ENCODE measurements at places on chromosomes 7 and 10.

DNA sequence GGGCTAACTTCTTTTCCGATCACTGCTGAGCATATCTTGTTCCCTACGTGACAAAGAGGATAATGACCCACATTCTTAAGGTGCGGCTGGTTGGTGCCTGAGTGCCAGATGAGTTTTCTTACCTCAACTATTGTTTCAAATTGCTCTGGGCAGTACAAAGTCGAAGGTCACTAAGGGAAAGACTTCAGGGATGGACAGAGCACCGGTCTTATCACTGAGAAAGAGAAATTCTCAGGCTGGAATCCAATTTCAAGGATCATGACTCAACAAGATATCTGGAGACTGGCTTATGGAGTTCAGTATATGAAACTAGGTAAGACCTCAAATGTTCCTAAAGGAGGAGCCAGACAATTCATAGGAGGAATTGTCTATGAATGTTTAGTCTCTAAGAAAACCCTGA lies 780.3 kb downstream of the SUGCT start:
- peak; percentile 65 for DNase-seq

GRCh38 chr7:91288208-91288824 lies 24.1 kb downstream of the FZD1 start:
- no peak for DNase-seq

GRCh38 chr7:114502454-114503254 lies 88.0 kb downstream of the FOXP2 start:
- DNase-seq, result peak; percentile 16

- DNase-seq, result no peak
Measured at GRCh38 chr10:45058992-45059561, 58.4 kb downstream of the ZNF22 start.

DNA sequence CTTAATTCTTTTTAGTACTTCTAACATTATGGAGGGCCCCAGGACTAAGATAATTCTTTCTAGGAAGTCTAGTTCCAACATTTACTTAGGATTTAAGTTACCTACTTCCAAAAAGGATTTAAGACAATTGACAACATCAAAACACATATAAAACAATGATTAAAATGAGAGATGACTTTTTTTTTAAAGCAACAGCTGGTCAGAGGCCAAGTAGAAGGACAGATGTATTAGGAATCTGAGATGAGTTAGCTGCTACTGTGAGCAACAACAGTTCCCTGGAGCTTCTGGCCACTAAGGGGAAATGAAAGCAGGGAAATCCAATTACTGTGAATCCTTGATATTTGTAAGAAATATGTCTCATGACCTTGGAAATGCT lies 222.3 kb downstream of the PHTF2 start:
- no peak for DNase-seq

DNA sequence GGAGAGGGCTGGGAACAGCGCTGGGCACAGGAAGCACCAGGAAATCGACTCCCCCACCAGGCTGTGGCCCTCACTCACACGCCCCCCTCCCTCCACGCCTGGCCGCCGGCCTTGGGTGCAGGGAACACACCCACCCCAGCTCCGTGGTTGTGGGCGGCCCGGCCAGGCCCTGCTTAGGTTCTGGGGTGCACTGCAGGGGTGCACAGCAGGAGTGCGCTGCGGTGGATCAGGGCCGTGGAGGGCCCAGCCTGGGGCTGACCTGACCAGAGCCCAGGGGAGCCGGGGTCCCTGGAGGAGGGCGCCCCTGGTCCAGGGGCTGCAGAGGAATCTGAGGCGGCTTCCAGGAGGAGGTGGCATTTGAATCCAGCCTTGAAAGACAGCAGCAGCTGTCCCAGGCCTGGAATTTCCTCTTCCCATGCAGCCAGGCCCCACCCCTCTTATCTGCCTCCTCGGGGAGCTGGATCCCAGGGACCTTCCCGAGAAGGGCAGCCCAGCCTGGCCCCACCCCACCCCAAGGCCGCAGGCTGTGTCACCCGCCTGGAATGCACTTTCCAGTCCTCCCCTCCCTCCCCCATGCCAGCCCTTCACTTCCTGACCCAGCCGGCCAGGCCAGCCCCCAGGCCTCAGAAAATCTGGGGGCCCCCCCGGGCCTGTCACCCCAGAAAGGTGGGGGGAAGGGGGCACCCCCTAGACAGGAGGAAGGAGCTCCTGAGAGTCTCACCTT lies 18.4 kb upstream of the PDGFA start:
- peak; percentile 89 for DNase-seq

GRCh38 chr10:59388671-59388976 lies 26.3 kb upstream of the FAM13C start:
- DNase-seq, result no peak

- DNase-seq, result peak; percentile 19
Measured at GRCh38 chr10:124152139-124153022, 59.0 kb upstream of the CHST15 start.

- DNase-seq, result no peak
Measured at GRCh38 chr7:26489391-26489790, 197.7 kb downstream of the SNX10 start.

DNA sequence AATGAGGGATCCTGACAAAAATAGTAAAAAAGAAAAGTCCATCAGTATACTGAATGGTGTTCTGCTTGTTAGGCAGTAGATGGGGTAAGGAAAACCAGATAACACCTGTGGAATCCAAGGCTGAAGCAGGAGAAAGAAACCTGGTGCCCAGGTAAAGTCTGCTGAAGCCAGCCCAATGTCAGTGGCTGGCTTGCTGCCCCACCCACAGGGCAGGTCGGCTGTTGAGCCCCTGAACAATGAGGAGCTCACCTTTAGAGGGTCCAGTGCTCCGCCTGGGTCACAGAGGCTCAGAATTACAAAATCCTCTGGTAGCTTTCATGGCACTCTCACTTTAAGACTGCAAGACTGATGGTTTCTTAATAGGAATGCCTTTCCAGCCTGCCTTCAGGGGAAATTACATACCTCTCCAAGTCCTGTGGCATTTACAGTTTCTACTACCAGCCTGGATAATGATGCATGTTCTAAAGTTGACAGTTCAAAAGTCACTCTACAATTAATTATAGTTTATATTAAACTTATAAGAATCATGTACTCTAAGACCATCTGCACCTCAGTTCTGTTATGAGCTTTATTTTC lies 23.8 kb downstream of the DHX32 start:
- DNase-seq, result no peak

- DNase-seq, result no peak
Measured at GRCh38 chr7:30183749-30184369, 49.1 kb downstream of the MTURN start.

- DNase-seq, result peak; percentile 46
Measured at GRCh38 chr7:94434042-94434441, 39.3 kb downstream of the COL1A2 start.

- no peak for DNase-seq
Measured at GRCh38 chr7:132185150-132185549, 391.1 kb downstream of the PLXNA4 start.

DNA sequence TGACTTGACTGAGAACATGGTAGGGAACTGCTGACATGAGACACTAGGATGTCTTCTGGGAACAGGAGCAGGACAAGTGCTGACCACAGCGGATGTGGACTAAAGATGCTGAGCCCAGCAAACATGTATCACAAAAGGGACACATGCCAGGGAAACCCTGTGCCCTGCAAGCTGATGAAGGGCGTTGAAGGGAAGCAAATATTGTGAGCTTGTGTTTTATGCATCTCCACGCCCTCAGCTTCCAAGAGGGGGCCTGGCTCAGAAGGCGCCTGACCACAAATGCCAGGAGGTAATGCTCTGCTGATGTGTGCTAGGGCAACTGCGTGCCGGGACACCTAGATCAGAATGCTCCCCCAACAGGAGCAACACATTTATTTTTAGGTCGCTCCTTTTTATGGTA lies 207.3 kb downstream of the CXCL12 start:
- DNase-seq, result no peak

DNA sequence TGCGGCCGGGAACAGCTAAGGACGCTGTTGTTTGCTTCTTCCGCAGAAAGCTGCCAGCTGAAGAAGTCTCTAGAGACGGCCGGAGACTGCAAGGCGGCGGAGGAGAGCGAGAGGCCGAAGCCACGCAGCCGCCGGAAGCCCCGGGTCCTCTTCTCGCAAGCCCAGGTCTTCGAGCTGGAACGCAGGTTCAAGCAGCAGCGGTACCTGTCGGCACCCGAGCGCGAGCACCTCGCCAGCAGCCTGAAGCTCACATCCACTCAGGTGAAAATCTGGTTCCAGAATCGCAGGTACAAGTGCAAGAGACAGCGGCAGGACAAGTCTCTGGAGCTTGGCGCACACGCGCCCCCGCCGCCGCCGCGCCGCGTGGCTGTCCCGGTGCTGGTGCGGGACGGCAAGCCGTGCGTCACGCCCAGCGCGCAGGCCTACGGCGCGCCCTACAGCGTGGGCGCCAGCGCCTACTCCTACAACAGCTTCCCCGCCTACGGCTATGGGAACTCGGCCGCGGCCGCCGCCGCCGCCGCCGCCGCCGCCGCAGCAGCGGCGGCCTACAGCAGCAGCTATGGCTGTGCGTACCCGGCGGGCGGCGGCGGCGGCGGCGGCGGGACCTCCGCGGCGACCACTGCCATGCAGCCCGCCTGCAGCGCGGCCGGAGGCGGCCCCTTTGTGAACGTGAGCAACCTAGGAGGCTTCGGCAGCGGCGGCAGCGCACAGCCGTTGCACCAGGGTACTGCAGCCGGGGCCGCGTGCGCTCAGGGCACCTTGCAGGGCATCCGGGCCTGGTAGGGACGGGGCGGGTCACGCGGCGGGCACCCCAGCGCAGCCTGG lies 2.4 kb downstream of the NKX2-3 start:
- DNase-seq, result no peak

GRCh38 chr7:116801092-116801710 lies 61.2 kb upstream of the CAPZA2 start:
- DNase-seq, result peak; percentile 87

All from IMR-90 (cell line).